Ecto neural progenitor cell (in vitro differentiated cells): ENCODE measurements at places on chromosomes 5 and 9.

- DNase-seq: no peak
Observed at GRCh38 chr9:129242191-129242941, 64.3 kb upstream of the IER5L start.

GRCh38 chr5:112657804-112658203, 79.9 kb upstream of the APC start:
- no peak for DNase-seq

- no peak for DNase-seq
Observed at GRCh38 chr9:115022760-115023434, 92.5 kb upstream of the TNFSF8 start.

GRCh38 chr9:88645879-88646199, 110.9 kb downstream of the NXNL2 start:
- no peak for DNase-seq

DNA sequence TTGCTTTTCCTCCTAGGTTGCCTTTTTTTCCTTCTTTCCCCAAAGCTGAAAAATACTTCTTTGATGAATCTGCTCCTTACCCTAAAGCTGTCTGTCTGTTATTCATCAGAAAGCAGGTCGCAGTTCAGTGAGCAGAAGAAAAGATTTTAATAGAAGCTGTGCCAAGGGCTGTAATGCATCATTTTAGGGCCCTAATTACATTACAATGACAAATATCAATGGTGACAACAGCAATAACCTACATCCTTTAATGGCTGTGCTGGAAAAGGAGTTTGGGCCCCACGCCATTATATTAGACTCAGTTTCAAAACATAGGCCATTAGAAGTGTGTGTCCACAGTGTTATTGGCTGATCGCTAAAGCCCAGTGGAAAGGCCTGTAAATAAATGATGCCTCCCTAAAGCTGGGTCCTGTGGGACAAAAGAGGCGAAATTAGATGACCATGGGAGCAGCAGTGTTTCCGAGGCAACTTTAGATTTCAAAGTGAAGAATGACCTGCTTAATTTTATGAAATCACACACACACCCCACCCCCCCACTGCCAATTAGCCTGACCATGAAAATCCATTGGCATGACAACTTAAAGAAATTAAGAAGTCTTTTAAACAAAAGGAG, 38.4 kb downstream of the TLE4 start:
- peak; percentile 64 for DNase-seq
